Stimulated activated CD8-positive, alpha-beta memory T cell treated with anti-CD3 and anti-CD28 coated beads, Interleukin-15, amount 100 ng/mL, for 1 hour (primary cell): ENCODE measurements at places on chromosomes 2 and 18.
A peak's percentile ranks its signal among the peaks of the same experiment; 100 is the strongest.

GRCh38 chr2:240522406-240522805 is 35.4 kb downstream of the ANKMY1 start:
- no peak for DNase-seq

GRCh38 chr2:224576088-224576715 is 9.0 kb downstream of the CUL3 start:
- no peak for DNase-seq

DNA sequence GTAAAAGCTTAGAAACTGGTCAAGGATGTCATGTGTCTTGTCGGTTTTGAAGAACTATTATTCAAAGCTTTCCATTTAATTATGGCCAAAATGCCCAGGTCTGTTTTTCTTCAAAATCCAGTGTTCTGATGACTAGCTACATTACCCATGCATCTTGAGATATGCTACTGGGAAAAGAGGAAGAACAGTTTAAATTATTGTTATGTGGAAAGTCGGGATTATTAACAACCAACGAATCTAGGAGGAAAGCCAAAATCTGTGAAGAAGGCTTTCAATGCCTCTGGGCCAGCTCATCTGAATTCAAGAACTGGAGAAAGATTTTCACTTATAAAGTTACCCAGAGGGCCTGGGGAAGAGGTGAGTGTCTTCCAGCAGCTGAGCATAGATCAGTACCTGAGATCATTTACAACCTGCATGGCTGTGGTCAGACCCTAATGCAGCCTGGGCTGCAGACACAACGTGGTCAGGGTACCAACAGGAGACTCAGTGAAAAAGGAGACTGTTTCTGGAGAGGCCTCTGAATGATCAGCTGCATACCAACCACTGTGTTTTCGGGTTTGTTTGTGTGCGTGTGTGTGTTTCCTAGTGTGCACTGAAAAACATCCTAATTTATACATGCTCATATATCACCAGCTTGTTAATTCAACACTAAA is 308.5 kb downstream of the NRXN1 start:
- no peak for DNase-seq

DNA sequence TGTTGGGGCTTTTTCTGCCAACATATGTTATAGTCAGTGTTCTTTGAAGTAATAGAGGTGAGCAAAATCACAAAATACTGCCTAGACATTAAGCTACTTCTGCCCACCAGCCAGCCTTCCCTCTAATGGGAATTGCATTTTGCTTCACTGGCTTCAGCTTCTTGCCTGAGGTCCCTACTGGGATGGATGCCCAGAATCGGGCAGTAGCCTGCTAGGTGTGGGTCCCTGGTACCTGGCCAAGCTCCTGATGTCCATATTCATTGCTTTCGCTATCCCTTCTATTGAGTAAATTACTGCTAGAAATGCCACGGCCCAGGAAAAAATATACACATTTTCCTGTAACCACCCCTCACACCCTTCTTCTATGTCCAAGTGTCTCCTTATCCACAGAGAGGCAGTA is 27.0 kb downstream of the CRYGD start:
- no peak for DNase-seq

GRCh38 chr2:166634706-166635105 is 140.7 kb upstream of the SCN7A start:
- DNase-seq = no peak

- no peak for DNase-seq
These were observed 101.5 kb downstream of the VWA3B start for GRCh38 chr2:98188351-98189046.

DNA sequence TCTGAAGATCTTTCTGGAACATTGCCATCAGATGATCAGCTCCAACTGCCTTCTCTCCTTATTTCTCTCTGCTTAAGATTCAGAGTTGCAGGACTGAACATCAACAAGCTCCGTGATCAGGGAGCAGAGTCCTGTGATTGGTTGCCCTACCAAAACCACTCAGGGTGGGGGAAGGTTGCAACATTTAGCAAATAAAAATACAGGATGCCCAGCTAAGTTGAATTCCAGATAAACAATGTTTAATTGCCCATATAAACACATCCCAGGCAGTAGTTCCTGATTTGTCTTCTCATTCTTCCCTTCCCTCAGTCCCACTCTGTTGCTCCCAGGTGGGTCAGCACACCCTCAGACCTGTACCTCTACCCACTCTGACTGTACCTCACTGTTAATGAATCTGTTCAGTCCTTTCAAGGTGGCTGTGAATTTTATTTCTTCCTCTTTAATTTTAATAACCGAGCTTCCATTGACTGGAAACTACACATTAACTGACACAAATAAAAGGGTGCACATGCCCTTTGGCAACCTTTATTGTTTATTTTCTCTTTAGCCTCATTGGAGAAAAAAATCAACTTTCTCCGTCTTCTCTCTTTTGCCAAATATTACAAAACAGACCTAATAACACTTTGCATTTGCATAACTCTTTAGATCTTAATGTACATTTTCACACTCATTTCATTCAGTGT is 167.1 kb upstream of the PKDCC start:
- no peak for DNase-seq

- peak; percentile 14 for DNase-seq
These were observed 146.1 kb downstream of the HAUS1 start for GRCh38 chr18:46250084-46250811.

DNA sequence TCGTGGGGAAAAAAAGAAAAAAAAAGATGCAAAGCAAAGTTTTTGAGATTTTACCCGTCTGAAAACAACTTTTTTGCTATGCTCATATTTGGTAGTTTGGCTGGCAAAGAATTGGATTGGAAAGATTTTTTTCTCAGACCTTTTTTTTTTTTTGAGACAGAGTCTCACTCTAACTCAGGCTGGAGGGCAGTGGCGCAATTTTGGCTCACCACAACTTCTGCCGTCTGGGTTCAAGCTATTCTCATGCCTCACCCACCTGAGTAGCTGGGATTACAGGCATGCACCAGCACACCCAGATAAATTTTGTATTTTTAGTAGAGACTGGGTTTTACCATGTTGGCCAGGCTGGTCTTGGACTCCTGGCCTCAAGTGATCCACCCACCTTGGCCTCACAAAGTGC is 56.3 kb upstream of the TANC1 start:
- DNase-seq = no peak

DNA sequence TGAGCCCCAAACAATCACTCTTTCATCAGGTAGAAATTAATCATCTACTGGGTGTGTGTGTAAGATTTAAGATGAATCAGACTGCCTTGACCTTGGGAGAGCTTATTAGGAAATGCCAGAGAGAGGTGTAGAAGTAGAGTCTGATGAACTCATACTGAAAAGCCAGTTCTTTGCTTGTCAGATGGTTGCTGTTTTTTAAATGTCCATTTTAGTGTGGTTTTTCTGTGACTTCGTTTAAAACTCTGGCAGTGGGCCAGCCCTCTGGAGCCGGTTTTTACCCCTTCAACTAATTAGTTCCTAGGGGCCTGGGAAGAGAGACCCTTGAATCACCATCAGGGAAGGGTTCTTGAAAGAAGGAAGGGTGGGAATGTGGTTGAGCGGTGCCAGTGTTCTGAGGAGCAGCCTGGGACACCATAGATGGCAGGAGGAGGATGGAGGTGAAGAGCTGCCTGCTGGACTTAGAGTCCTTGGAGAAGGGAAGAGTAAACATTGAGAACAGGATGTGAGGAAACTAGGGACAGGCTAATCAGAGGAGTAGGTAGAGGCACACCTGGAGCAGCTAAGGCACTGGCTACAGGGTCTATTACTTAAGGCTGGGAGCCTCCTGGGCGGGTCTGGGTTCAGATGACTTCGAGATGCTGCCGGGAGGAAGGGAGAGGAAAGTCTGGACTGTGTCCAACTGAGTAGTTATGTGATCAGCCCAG is 66.1 kb downstream of the LRRFIP1 start:
- no peak for DNase-seq

DNA sequence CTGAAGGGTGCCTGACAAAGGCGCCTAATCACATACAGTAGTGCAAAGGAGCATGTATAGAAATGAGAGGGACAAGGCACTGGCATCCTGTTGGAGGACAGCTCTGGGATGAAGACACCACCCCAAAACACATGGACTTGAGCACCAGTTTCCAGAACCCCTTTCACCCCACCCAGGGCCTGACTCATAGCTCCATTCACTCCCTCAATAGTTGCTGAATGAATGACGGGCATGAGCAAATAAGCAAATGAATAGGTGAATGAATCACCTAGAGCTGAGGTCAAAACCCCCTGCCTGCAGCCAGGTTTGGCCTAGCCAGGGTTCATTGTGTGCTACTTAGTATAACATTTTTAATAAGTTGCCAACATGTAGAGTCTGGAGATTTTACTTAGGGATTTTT is 66.3 kb downstream of the NRP2 start:
- DNase-seq = no peak

- no peak for DNase-seq
These were observed 16.9 kb upstream of the HAAO start for GRCh38 chr2:42809131-42809818.

DNA sequence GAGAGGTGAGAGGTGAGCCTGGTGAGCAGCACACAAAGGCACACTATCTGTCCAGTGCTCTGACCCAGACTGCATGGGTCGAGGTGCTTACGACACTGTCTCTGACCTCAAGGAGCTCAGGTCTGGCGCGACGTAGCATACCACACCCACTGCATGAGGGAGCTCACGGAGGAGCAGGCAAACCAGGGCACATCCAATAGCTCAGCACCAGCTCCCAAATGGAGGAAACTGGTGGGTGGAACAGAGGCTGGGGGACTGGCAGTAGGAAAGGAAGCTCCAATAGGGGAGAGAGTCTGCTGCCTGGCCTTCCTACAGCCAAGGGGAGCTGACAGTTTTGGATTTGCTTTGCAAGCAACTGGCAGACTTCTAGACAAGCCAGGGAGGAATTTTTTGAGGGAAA is 36.3 kb downstream of the CELF4 start:
- no peak for DNase-seq

GRCh38 chr18:9851511-9851910 is 34.3 kb upstream of the TXNDC2 start:
- no peak for DNase-seq

- DNase-seq = no peak
These were observed 62.2 kb downstream of the ARMC9 start for GRCh38 chr2:231260442-231261208.

GRCh38 chr2:15672961-15673918 is 81.6 kb downstream of the DDX1 start:
- DNase-seq = no peak

DNA sequence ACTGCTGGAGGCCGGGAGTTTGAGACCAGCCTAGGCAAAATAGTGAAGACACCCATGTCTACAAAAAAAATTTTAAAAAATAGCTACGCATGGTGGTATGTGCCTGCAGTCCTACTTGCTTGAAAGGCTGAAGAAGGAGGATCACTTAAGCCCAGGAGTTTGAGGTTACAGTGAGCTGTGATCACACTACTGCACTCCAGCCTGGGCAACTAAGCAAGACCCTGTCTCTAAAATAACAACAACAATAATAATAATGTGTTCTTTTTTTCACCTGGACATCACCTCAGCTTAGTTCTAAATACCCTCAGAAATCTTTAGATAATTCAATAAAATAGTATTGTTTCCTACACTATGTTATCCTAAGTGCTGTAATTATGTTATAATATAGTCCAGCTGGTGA is 397.1 kb upstream of the ZNF804A start:
- DNase-seq = no peak

DNA sequence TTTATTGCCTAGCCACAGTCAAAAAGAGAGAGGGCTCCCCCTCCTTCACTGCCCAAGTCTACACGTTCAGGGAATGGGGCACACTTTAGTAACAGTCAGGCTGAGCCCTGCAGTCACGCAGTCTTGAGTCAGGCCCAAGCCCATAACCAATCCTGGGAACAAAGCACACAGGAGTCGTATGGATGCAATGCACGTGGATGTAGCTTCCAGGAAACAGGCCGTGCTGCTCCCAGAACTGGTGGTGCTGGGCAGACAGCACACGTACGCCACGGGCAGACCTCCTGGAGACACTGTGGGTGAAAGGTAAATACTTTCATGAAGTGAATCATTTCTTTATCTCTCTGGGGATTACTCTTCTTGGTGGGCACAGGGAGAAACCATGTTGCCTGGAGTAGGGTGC is 30.0 kb upstream of the MBP start:
- no peak for DNase-seq

- no peak for DNase-seq
These were observed 30.0 kb upstream of the CFAP36 start for GRCh38 chr2:55489467-55490062.
